A549 treated with CORT108297 at 1 μM for 4 hours (cell line): ENCODE measurements at places on chromosomes 5 and 9. TPM values are rescaled to one million over a fixed set of nuclear protein-coding genes. Genes with fewer than 3 reads are reported as not detected.

Gene CCL19
- total RNA-seq, result not detected in 5 replicates

Gene PCDHGA5
- total RNA-seq, result 0.07 to 0.24 TPM (median 0.15 TPM) in 5 replicates

Gene HMMR
- total RNA-seq, result 22.8 to 33.6 TPM (median 27.5 TPM) in 5 replicates

Gene NUDT12
- total RNA-seq, result 1.5 to 2.0 TPM (median 1.7 TPM) in 5 replicates

Gene ESM1
- 0.06 TPM in 1 of 5 replicates, not detected in the others for total RNA-seq

Gene ZNF474
- 0.13 to 0.34 TPM (median 0.24 TPM) in 5 replicates for total RNA-seq

Gene NMUR2
- 0.03 to 0.09 TPM (median 0.06 TPM) in 5 replicates for total RNA-seq

Gene SLC4A9
- total RNA-seq, result 0.05 TPM in 1 of 5 replicates, not detected in the others

Gene LHX3
- 0.05 to 0.09 TPM (median 0.08 TPM) in 5 replicates for total RNA-seq

Gene HEMGN
- total RNA-seq, result not detected in 5 replicates

Gene LPAR1
- 15.1 to 19.5 TPM (median 17.4 TPM) in 5 replicates for total RNA-seq

Gene TTC23L
- total RNA-seq, result 0.13 to 0.70 TPM (median 0.23 TPM) in 3 of 5 replicates, not detected in the others

Gene PROB1
- 0.17 to 0.38 TPM (median 0.28 TPM) in 5 replicates for total RNA-seq

Gene NME5
- total RNA-seq, result not detected in 5 replicates

Gene CDC42SE2
- 25.0 to 31.3 TPM (median 27.2 TPM) in 5 replicates for total RNA-seq

Gene WDR38
- 0.09 to 0.11 TPM (median 0.09 TPM) in 3 of 5 replicates, not detected in the others for total RNA-seq

Gene NR4A3
- total RNA-seq, result 1.9 to 3.2 TPM (median 2.3 TPM) in 5 replicates

Gene NADK2
- total RNA-seq, result 9.4 to 12.1 TPM (median 11.5 TPM) in 5 replicates

Gene PTGER4
- total RNA-seq, result 1.4 to 1.5 TPM (median 1.5 TPM) in 5 replicates

Gene PCDHGC3
- 5.0 to 6.7 TPM (median 5.6 TPM) in 5 replicates for total RNA-seq

Gene C9orf153
- total RNA-seq, result 0.09 to 0.46 TPM (median 0.18 TPM) in 5 replicates

Gene SLC1A1
- 1.1 to 1.6 TPM (median 1.6 TPM) in 5 replicates for total RNA-seq

Gene SLC25A48
- total RNA-seq, result 0.12 to 0.34 TPM (median 0.24 TPM) in 4 of 5 replicates, not detected in the other

Gene DMRT3
- total RNA-seq, result not detected in 5 replicates

Gene POU5F2
- 0.01 TPM in 1 of 5 replicates, not detected in the others for total RNA-seq

Gene HTR4
- total RNA-seq, result not detected in 5 replicates

Gene HMCN2
- total RNA-seq, result 0.05 to 0.12 TPM (median 0.07 TPM) in 5 replicates

Gene SHISAL2B
- total RNA-seq, result 0.18 TPM in 1 of 5 replicates, not detected in the others

Gene SPTLC1
- 57.1 to 79.0 TPM (median 62.0 TPM) in 5 replicates for total RNA-seq

Gene TPRN
- 6.2 to 10.5 TPM (median 10.1 TPM) in 5 replicates for total RNA-seq

Gene TAF1L
- total RNA-seq, result 0.01 TPM in 1 of 5 replicates, not detected in the others

Gene LCN12
- total RNA-seq, result 0.48 to 1.5 TPM (median 1.5 TPM) in 5 replicates

Gene PHYKPL
- 8.2 to 10.8 TPM (median 9.6 TPM) in 5 replicates for total RNA-seq

Gene MAN2A1
- 11.1 to 16.5 TPM (median 14.4 TPM) in 5 replicates for total RNA-seq

Gene PCDHA12
- 2.6 to 3.4 TPM (median 3.0 TPM) in 5 replicates for total RNA-seq

Gene HK3
- 0.03 to 0.44 TPM (median 0.12 TPM) in 3 of 5 replicates, not detected in the others for total RNA-seq

Gene CAMK4
- 0.06 to 0.11 TPM (median 0.10 TPM) in 4 of 5 replicates, not detected in the other for total RNA-seq

Gene ITGA2
- total RNA-seq, result 17.1 to 26.4 TPM (median 23.5 TPM) in 5 replicates

Gene PELO
- total RNA-seq, result 17.3 to 21.1 TPM (median 19.1 TPM) in 5 replicates

Gene HRH2
- 0.46 to 0.82 TPM (median 0.65 TPM) in 5 replicates for total RNA-seq

Gene SOX30
- 0.03 to 0.13 TPM (median 0.05 TPM) in 3 of 5 replicates, not detected in the others for total RNA-seq

Gene BHMT2
- not detected in 5 replicates for total RNA-seq
